Kidney epithelial cell (primary cell): ENCODE measurements at places on chromosomes 3 and 15.

DNA sequence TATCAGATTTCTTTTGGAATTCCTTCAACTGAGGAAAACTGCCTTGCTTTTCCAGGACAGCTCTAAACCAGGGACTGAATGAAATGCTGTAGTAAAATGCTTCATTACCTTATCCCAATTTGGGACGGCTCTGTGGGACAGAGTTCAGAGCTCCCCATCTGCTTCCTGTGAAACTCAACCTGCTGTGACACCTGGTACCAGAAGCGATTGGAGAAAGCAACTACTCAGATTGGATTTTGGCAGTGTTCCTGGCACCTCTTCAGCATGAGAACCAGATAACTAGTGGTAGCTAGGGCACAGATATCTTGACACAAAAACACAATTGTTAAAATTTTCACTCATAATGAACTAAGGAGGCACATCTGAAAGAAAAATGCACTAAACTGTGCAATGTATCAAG, 539.1 kb downstream of the SI start:
- no peak for DNase-seq

DNA sequence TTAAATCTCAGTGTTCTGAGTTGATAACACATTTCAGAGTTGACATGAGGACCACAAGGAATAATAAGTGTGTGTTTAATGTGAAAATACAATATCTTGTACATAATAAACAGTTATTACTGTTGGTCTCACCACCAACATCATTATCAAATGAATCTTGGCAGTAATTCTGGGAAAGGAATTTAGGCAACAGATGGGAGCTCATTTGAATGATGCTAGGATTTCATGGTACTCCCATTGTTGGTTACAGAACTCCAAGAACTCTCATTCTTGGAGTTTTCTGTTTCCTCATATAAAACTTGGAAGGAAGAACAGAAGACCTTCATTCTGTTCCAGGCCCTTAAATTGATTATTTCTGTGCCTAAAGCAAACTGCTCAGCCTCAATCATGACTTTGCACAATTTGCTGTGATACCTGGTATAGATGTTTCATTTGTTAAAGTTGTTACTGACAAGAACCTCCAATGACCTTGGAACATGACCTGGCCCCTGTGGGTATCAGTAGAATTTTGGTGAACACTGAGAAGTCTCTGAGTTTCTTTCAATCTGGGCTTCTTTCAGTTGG, 385.8 kb downstream of the LPP start:
- no peak for DNase-seq

DNA sequence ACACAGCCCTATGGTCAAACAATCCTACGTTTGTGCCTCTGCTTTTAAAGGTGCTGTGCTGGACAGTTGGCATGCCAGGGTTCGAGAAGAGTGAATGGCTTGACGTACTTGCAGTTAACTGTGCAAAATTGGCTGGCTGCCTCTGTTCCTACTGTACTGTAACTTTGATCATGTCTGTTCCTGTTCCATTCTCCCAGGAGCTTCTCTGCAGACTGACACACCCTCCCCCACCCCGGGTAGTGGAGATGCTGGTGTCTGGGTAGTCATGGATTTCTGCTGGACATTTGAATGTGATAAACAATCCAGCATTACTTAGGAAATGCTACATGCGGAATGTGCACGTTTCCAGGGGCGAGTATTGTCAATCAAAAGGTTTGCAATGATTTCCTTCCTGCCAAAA, 6.5 kb upstream of the VILL start:
- no peak for DNase-seq

DNA sequence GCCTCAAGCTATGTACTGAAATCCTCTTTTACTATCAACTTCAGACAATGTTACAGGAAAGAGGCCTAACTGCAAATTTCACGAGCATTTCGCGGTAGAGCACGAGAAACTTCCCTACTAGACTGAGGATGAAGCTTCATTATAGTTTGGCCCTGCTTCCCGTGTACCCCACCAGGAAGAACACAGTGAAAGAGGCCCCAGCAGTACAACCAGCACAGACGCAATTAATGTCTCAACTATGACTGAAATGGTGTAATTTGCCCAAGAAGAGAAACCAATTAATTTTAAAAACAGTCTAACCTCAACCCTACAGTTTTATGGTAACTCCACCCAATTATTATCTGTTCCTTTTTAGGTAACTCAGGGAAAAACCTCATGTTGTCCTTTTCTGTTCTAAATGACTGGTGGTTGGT, 12.1 kb downstream of the CHSY1 start:
- DNase-seq, result no peak

- DNase-seq, result no peak
Measured at GRCh38 chr15:27592036-27592760, 506.9 kb downstream of the OCA2 start.

GRCh38 chr15:58487041-58487723, 55.4 kb downstream of the LIPC start:
- DNase-seq, result no peak

GRCh38 chr15:39415634-39416033, 165.2 kb upstream of the THBS1 start:
- no peak for DNase-seq

DNA sequence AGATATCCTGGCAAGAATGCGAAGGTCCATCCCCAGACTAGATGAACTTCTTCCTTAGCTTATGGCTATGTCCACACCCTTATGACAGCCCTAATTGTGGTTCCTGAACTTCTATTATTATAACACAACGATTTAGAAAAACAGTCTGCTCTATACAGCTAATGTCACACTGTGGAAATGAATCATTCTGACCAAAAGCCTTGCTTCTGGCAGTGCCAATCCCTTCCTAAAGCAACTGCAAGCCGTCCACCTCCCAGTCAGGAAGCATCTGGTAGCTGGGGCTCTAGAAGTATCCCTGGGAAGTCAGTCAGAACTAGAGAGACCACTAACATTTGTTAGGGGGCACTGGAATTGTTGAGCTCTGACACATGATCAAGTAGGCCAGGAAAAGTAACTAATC, 45.0 kb downstream of the MYO5A start:
- DNase-seq, result no peak

DNA sequence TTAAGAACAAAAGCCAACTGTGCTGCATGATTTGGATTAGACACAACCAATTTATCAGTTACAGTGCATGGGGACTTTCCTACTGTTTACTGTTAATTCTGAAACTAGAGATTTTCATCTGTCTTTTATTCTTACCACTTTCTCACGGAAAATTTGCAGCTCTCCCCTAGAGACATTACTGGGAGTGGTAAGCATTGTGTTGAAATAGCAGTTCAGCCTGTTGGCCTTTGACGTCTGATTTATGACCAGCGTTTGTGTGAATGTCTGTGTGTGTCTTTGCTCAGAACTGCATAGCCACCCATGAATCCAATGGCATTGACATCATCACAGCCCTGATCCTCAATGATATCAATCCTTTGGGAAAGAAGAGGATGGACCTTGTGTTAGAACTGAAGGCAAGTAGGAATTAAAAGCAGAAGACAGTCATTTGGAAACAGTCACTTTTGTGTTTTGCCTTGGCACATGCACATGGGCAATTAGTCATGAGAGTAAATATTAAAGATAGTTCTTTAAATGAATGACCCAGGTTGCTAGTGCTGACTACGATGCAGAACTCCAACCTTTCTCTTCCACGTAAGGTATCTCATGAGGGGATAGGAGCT, 202.2 kb upstream of the BHLHE40 start:
- no peak for DNase-seq

DNA sequence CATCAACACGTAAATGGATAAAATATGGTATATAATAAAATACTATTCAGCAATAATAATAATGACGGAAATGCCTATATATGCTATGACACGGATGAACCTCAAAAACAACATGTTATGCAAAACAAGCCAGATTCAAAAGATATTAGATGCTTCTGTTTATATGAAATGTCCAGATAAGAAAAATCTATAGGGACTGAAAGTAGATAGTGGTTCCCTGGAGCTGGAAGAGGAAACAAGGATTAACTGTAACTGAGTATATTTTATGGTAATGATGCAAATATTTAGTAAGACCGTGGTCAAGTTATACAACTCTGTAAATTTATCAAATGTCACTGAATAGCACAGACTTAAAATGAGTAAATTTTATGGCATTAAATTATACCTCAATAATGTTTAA, 25.8 kb upstream of the WDR49 start:
- no peak for DNase-seq

- DNase-seq, result peak; percentile 72
Measured at GRCh38 chr3:69866988-69867720, 127.9 kb downstream of the MITF start.

- DNase-seq, result no peak
Measured at GRCh38 chr3:87798567-87798947, 260.2 kb downstream of the CGGBP1 start.
